Central memory CD4-positive, alpha-beta T cell (primary cell): ENCODE measurements at places on chromosomes 12 and 14.

GRCh38 chr14:30016002-30016401, 88.4 kb upstream of the PRKD1 start:
- no peak for DNase-seq

DNA sequence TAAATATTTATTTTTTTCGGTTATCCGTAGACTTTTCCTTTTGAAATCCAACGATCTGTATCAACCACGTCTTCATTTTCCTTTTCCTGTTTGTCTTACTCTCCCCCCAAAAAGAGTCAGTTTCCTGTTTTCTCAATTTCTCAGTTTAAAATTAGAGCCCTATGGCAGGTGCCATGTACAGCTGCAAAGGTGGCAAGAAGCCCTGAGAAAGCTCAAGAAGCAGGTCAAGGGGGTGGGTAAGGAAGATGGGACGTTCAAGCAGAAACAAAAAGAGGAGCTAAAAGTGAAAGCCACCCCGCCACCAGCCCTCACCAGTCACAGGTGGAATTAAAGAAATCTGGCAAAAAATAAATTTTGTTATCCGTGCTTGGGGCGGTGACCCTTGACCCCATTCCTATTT, 26.7 kb downstream of the SLC35E3 start:
- DNase-seq = no peak

- no peak for DNase-seq
These were observed 167.4 kb downstream of the TMTC3 start for GRCh38 chr12:88309546-88309945.

DNA sequence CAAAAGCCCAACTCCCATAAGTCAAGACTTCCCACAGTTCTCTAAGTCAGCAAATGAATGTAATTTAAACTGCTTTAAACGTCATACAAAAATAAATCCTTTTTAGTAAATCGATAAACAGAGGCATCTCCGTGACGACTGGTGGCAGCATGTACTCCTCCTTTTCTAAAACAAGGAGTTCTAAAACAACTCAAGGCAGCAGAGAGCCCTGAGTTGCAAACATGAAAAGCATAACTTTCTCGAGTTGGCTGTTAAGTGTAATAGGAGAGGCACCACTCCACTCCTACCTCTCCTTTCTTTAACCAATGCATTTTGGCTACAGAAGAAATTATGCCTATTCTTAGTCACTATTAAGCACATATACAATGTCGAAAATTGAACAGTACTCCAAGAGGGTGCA, 22.0 kb downstream of the LTBR start:
- no peak for DNase-seq

DNA sequence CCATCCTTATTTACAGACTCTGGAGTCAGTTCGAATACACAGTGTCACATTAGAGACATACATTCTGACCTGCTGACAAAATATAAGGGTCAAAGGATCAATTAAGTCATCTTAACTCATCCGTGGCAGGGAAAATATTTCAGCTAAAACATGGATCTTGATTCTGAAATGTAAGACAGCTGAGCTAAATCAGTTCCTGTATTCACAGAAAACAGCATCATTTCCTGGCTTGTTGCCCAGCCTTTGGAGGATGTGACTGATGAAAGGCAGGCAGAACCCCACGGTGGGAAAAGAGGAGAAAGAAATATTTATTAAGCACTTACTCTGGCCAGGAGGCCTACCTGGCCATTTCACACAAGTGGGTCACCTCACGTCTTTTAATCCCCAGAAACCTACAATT, 101.9 kb downstream of the GAS2L3 start:
- no peak for DNase-seq

- DNase-seq = no peak
These were observed 117.1 kb downstream of the HMGA2 start for GRCh38 chr12:65941388-65941787.

DNA sequence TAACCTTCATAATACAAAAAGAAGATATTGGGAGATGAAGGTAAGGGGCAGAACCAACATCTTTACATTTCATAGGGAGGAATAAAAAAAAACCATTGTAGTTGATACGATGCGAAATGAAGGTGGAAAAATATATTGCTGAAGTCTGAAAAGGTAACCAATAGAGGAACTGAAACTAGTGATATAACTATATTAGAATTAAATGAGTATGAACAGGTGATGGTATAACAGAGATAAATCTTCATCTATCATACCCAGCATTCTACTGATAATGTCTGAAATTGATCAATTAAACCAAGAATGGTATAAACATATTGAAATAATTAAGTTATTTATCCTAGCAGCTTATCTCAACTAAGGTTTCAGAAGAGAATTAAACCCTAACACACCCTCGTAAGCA, 332.1 kb downstream of the NELL2 start:
- no peak for DNase-seq

GRCh38 chr12:131345521-131346436, 365.1 kb upstream of the SFSWAP start:
- no peak for DNase-seq

DNA sequence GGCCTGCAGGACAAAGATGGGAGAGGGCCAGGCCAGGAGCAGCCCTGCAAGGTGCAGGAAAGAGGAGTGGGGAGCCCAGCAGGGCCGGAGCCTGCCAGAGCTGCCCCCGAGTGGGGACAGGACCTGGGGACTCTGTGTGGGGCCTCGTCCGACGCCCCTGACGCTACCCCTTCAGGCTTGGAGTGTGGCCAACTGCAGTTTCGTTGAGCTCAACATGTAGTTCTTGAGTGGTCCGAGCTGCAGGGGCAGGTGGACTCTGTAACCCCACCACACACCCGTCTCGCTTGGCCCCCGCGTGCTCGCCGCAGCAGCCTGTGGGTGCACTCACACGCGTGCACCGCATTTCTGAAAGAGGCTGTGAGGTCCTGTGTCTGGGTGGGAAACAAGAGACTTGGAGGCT, 2.0 kb downstream of the ASPG start:
- DNase-seq = no peak

DNA sequence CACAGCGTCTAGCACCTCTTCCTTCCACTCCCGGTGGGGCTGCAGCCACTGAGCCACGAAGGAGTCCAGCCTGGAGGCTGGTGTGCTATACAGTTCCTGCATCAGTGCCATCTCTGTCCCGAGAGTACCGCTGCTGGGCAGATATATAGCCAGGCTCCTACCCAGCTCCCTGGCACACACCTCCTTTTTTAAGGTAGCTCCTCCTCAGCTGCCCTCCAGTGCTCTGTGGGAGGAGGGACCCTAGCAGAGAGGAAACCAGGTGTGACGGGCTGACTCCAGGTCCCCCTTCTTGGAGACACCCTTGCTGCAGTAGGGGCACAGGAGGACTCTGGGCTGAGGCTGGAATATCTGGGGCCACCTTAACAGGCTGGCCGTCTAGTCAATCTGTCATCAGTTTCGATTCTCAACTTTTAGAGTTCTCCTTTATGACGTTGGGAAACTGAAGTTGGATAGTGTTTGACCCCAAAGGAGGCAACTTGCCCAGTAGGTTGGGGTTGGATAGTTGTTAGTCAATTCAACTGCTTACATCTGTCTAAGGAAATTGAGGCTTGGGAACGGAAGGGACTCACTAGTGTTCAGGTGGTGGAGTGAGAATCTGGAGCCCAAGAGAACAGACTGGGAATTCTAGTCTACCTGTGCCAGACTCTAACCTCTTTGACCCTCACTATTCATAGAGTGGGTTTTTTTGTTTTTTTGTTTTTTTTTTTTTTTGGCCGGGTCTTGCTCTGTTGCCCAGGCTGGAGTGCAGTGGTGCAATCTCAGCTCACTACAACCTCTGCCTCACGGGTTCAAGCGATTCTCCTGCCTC, at the start of gene OASL:
OASL (minus strand) TSS at position 386 of the 808 bp plus-strand sequence; CDS start at position 111, 275 bp downstream.
- peak; percentile 63 for DNase-seq

DNA sequence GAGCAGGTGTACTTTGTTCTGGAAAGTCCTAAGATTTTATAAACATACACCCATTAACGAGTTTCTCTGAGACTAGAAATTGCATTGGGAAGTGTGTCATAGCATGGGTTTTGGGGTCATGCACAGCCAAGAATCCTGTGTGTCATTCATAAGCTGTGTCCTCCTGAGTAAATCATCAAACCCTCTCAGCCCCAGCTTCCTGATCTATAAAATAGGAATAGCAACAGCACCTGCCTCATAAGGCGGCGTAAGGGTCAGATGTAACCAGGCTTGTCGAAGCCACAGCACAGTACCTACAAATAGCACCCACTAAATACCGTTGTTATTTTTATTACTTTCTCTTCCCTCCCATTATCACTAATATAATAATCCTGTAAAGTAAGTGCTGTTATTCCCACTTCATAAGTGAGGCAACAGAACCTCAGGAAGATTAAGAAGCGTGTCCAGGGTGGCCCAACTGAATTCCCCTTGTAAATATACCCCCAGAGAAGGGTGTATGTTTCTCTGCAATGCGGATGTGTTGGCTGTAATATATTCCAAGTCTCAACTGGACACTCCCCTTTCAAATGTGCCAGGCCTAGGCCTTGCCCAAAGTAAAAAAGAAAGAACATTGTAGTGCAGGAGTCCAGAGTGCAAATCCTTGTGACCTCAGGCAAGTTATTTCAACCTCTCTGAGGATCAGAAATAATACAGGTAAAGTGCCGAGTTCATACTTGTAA, 188.3 kb upstream of the BCL2L14 start:
- DNase-seq = no peak

DNA sequence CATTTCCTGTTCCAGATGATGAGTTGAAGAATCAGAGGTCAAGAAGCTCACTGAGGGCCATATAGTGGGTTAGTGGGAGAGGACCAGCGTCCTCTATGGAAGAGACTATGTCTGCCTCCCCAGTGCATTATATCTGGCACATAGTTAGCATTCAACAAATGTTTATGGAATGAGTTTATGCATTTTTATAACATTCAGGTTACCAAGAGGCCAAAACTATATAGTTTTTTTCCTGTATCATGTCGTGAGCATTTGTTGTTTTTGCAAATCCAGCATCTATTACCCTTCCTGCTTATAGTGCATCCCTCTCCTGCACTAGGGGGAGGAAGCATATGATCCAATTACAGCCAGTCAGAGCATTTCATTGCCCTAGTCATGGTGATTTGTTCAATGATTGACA, 60.6 kb downstream of the SUDS3 start:
- DNase-seq = no peak

- no peak for DNase-seq
These were observed 11.0 kb downstream of the DCTN2 start for GRCh38 chr12:57535764-57536596.

DNA sequence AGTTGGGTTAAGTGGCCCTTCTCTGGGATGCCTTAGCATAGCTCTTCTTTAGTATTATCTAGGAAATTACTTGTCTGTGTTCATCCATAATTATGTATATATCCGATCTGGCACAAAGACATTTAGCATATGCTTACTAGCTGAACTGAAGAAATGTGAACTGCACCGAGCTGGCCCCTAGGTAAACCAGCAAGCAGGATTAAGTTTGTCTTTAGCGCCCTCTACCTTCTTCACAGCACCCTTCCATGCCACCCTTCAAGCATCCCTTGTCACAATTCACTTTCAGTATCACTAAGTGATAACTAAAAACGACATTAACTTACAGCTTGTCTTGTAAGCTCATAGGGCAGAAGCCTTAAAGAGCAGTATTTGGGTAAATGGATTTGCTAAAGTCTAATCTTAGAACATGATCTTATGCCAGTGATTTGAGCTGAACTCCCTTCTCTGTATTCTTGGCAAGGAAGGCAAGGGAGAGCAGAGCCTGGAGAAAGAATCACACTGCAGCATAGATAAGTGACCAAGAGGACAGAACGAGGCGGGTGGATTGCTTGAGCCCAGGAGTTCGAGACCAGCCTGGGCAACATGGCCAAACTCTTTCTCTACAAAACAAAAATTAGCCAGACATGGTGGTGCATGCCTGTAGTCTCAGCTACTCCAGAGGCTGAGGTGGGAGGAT, 2.6 kb upstream of the HAL start:
- peak; percentile 52 for DNase-seq

GRCh38 chr14:103871596-103872480, 24.5 kb upstream of the PPP1R13B start:
- DNase-seq = peak; percentile 58

- no peak for DNase-seq
These were observed 46.9 kb downstream of the PHLDA1 start for GRCh38 chr12:75984577-75985182.

DNA sequence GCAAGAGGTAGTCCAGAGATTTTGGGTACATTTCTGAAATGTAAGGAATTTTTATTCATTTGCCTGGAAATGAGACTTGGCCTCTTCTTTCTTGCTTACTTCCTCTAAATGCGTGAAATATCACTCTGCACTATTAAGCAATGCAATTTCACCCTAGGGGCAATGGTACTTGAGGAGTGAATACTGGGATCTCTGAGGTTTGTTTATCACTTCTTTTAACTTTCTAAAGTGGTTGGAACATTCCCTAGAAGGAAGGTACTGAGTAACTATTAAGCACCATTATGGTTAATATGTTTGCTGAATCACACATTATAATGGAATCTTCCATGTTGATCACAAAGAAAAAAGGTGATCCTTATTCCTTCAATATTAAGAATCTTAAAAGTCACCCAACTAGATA, 120.9 kb upstream of the CAND1 start:
- DNase-seq = no peak

DNA sequence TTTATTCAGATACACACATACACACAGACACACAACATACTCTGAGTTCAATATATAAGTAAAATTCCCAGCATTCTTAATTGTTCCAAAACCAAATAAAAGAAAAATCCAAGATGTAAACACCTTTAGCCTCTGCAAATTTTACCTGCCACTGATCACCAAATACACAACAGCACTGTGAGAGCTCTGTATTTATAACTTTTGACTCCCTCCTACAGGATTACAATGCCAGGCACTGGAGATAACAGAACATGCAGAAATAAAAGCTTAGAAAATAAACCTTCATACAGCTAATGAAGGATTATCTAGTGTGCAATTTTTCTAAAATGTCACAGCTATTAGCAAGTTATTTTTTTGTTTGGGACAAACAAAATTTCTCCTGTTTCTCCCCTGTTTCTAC, 85.0 kb downstream of the TAOK3 start:
- no peak for DNase-seq

GRCh38 chr12:88725592-88726143, 145.4 kb upstream of the KITLG start:
- DNase-seq = no peak

GRCh38 chr14:89227496-89227836, 189.6 kb downstream of the FOXN3 start:
- DNase-seq = no peak

- no peak for DNase-seq
These were observed 105.0 kb upstream of the CPNE8 start for GRCh38 chr12:39010406-39010805.

DNA sequence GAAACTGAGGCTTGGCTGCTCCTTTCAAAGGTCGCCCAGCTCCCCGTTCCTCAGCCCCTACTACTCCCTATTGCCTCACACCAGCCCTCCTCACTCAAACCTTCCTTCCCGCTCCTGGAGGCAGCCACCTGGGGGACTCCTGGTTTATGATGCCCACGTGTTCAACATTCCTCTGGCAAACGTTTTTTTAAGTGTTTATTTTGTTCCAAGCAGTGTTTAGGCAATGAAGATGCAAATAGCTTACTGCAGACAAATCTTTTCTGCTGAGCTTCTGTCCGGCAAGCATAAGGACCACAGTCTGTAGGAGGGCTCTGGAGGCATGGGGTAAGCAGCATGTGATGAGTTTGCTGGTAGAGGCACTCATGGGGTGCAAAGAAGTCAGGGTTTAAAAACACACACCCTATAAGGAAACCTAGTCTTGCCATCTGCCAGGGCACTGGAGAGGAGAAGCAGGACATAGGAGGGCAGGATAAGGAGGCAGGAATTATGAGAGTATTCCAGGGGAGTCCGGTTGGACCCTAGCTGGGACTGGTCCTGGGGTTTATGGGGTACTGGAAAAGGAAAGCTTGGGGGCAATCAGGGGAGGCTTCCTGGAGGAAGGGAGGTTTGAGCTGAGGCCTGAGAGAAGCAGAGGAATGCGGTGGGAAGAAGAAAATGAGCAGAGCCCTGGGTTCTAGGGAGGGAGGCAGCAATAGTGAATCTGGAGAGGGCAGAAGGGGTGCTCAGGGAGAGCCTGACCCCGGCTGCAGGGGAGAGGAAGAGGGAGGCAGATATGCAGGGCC, 123.3 kb downstream of the NCOR2 start:
- DNase-seq = no peak
